ENCODE measurements at places on chromosomes 2 and 18.

DNA sequence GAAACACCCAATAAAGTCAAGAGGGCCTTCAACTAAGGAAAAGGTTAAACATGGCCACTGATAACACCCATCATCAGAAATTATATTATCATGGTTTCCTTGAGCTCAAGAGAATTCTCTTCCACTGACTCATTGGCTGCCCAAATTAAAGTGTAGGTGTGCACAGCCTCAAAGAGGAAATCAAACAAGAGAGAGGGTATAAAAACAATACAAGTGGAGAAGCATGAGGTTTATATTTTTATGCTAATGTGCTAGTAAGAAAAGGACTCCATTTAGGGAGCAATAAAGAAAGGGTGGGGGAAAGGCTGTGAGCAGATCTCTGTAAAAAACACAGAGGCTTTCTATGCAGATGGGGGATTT is 168.8 kb upstream of the VRK2 start:
- DNase-seq = no peak

DNA sequence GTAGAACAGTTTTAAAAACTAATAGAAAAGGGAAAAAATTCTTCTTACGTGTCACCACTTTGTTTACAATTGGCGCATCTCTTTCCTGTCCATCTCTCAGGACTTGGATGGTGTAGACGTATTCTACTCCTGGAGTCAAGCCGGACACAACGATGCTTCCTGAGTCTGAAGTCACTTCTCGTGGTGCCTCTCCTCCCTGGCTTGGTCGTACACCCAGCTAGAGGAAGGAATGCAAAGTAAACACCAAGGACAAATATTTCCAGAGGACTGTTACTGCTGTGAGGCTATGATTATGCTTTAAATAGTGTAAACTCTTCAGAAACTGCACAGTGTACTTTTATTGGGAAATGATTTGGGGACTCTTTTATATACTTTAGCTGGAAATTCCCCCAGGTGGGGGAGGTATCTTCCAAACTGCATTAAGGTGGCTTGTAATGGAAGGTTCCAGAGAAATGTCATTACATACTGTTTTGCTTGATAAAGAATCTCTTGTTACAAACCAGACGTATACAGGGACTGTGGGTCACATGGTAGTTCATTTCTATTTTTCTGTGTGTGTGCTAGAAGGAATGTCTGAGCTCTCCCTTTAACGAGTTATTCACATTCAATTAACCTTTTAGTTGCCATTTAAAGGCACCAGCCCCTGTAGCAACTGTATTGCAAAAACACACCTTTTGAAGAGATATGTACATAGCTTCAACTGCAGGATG is 38.1 kb downstream of the FN1 start:
- no peak for DNase-seq

GRCh38 chr2:602571-603359 is 74.4 kb downstream of the TMEM18 start:
- DNase-seq = no peak

GRCh38 chr2:233965032-233965603 is 47.9 kb downstream of the TRPM8 start:
- DNase-seq = no peak

- no peak for DNase-seq
These were observed 28.9 kb downstream of the ABCB11 start for GRCh38 chr2:169002161-169002738.

- no peak for DNase-seq
These were observed 1.8 kb upstream of the AGBL5 start for GRCh38 chr2:27049422-27050280.

DNA sequence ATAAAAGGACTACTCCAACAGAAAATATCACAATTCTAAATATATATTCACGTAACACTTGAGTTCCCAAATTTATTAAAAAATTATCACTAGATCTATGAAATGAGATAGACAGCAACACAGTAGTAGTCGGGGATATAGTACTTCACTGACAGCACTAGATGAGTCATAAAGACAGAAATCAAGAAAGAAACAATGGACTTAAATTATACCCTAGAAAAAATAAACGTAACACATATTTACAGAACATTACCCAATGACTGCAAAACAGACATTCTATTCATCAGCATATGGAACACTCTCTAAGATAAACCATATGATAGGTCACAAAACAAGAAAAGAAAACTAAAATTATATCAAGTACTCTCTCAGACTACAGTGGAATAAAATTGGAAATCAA is 429.4 kb downstream of the MBD2 start:
- no peak for DNase-seq

DNA sequence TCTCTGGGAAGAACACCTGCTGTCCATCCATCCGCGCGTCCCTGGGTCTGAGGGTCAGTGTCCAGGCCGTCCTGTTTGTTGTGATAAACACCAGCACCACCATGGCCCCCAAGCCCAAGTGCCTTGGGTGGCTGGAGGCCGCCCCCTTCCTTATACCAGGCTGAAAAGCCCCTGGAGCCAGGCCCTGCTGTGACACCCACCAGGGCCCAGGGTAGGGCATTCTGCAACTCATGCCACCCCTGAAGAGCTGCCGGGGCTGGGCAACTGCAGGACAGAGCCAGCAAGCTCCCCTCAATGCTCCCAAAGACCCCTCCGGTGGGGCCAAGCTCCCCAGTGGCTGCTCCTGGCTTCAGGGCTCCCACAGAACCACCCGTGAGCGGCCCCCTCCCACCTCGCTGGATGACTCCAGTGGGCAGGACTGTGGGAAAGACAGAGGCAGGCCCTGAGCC is 31.9 kb upstream of the SNED1 start:
- DNase-seq = no peak

GRCh38 chr2:54810246-54810645 is 86.8 kb downstream of the EML6 start:
- no peak for DNase-seq

- no peak for DNase-seq
These were observed 393.1 kb upstream of the LYPD1 start for GRCh38 chr2:133062931-133063665.

- no peak for DNase-seq
These were observed 188.2 kb downstream of the MTX2 start for GRCh38 chr2:176457481-176457880.

DNA sequence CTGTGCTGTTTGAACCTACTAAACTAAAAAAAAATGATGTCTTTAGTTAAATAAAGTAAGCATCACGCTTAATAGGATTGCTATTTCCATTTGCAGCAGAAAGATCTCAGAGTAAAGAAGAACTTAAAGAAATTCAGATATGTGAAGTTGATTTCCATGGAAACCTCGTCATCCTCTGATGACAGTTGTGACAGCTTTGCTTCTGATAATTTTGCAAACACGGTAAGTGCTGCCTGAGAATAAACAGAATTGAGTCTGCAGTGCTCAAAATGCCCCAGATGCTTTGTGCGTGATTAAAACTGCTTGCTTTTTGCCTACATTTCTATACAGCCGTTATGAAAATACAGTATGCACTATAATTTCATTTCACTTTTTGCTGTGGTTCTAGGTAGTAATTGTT is 3.9 kb downstream of the CDCA7 start:
- no peak for DNase-seq

- DNase-seq = no peak
These were observed 909 bp downstream of the NFATC1 start for GRCh38 chr18:79396431-79397246.

DNA sequence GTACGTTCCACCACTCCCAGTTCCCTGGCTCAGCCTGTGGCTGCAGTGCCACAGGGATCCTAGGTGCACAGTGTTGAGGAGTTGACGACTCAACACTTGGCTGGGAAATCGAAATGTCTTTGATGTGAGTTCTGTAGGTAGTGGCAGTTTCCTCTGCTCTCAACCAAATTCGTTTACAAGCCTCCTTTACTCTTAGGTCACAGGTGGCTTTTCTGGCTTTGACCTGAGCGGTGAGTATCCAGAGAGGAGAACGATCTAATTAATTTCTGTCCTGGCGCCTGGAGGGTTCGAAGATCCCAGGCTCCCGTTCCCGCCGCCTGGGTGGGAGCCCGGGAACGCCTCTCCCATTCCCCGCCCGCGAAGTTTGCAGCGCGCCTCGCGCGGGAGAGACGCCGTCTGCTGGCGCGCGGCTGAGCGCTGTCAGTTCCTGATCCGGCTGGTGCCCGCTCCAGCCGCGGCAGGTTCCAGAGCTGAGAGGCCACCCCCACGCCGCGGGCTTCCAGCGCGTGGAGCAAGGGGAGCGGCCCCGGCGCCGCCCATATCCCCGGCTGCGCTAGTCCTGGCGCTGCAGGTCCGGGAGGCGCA is at the start of gene LAMA3:
LAMA3 (plus strand) TSS at position 423 of the 585 bp plus-strand sequence. CDS start 231 bp downstream, outside the sequence.
- DNase-seq = peak; percentile 61

DNA sequence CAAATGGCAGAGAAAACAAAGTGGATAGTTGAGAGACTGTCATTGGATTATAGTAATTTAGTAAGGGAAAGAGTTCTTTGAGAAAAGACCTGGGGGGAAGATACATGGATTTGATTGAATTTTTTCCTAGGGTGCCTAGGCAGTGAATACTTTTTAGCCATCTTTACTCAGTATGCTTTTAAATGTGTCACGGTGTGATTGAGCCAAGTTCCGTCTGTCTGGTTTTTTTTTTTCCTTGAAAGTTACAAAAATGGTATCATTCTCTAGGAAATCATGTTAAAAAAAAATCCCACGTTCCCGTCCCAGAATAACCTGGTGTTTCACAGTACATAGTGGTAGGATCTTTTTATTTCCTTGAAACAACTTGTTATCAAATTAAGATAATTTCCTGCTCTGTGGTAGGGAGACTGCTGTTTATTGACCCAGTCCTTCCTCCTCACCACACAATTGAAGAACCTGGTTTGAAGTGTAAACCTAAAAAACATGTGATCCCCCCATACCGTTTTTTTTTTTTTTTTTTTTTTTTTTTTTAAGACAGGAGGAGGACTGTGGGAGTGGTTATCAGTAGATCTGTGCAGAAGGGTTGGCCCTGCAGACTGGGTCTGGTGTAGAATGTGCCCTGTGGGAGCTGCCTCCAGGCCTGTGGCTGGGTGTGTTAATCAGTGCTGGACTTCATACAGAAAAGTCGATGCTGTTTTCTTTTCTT is 55.1 kb downstream of the DGKD start:
- DNase-seq = no peak

DNA sequence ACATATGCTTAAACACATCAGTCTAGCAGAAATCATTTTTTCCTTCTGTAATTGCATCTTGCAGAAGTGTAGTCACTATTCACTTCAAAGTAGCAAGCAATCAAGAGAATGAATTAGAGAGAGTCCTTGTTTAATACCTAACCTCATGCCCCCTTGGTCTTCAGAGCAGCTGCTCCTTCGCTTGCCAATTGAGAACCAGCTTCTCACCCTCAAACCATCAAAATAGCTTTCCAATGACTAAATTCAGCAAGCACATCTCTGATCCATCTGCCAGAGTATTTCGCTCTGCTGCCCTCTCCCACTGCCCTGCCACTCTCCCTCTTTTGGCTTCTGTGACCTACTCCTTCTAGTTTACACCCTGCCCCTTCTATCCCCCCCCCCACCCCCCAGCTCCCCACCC is 120.7 kb upstream of the AGAP1 start:
- DNase-seq = no peak

DNA sequence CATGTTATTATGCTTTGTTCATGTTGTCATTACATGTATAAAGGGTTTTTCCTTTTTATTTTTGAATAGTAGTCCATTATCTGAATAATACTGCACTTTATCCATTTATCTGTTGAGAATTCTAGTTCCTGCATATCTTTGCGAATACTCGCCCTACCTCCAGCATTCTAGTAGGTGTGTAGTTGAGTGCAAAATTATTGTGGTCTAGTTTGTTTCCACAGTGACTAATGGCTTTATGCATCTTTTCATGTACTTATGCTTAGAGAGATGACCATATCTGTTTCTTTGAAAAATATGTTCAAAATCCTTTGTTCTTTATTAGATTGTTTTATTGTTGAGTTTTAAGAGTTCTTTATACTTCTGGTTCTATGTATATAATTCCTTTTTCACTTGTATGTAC is 48.8 kb downstream of the EIF5B start:
- DNase-seq = no peak

DNA sequence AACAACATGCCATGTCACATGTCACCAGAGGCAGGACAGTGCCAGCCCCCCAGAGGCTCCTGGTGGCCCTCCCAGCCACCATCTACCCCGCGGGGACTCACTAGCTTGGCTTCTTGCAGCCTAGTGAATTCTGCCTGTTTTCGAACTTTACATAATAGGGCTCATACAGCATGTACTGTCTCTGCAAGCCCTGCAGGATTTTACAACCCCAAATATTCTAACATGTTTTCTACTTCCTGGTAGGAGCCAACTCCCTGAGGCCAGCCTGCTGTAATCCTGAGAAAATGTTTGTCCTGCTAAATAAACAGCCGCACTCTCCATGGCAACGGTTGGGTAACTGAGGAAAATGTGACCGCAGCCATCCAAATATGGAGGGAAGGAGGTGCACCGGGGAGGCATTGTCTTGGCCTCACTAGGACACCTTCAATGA is 2.7 kb downstream of the PER2 start:
- no peak for DNase-seq

DNA sequence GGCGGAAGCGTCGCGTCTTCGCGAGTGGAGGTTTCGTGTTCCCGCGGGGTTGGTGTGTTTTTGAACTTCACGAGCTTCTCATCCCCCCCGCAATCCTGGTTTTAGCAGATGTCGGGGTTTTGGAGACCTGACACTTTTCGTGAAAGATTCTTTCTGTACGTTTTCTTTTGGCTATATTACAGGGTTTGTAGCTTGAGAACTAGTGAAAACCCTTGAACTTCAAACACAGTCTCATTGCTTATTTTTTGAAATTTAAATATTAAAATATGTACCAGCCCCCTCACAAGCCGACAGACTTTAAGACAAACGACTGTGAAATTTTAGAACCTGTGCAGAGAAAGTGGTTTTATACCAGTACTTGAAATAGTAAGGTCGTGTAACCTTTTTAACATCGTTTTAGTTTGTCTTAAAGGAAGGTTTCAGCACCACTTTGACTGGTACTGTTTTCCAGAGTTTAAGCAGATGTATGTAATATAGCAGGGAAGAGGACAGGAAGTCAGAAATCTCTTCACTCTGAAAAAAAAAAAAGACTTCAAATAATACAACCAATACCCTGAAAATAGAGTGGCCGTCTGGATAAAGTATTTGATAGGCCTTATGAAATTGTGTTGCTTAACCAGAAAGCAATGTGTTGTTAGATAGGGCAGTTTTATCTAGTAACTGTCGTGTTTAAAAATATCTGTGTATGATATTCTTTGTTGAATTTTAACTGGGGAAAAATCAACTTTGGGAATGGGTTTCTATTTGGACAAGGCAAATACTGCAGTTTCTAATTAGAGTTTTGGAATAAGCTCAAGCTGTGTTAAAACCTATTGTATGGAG is 1.4 kb downstream of the SPATS2L start:
- DNase-seq = no peak

- peak; percentile 36 for DNase-seq
These were observed 30.9 kb upstream of the REEP1 start for GRCh38 chr2:86368161-86368824.

DNA sequence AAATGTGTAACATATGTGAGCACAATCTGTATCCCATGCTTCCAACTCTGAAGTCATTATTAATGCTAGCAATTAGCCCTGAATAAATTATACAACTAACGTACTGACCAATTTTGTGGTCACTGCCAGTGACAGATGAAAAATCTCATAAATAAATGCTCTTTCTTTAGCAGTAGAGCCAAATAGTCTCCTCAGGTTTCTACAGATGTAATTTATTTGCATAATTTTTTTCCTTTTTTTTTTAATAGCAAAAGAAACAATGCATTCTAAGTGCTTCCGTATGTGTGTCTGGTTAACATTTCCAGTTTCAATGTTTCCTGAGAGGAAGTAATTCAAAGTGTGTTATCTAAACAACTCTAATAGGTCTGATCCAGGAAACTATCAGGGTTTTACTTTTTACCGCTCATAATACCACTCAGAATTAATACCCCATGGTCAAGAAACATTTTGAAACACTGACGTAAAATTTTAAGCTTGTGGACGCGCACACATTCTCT is 108.4 kb downstream of the MEP1B start:
- DNase-seq = no peak

GRCh38 chr2:239640676-239641578 is 240.1 kb upstream of the HDAC4 start:
- no peak for DNase-seq

All from NCI-H1105 (cell line).